ENCODE measurements at places on chromosomes 13 and 19.

DNA sequence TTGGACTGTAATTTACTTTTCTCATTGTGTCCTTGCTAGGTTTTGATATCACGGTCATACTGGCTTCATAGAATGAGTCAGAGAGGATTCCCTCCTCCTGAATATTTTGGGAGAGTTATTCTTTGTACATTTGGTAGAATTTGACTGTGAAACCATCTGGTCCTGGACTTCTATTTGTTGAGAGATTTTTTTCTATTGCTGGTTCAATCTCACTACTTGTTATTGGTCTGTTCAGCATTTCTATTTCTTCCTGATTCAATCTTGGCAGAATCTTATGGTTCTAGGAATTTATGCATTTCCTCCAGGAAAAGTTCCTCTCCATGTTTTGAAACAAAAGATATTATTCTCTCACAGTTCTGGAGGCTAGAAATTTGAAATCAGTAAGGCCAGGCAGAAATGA lies 4.9 kb upstream of the CD33 start:
- DNase-seq: no peak

- DNase-seq: no peak
Observed at GRCh38 chr19:1394252-1395193, 6.8 kb downstream of the GAMT start.

GRCh38 chr13:108227651-108228272 lies 9.6 kb downstream of the ABHD13 start:
- DNase-seq: peak; percentile 30

DNA sequence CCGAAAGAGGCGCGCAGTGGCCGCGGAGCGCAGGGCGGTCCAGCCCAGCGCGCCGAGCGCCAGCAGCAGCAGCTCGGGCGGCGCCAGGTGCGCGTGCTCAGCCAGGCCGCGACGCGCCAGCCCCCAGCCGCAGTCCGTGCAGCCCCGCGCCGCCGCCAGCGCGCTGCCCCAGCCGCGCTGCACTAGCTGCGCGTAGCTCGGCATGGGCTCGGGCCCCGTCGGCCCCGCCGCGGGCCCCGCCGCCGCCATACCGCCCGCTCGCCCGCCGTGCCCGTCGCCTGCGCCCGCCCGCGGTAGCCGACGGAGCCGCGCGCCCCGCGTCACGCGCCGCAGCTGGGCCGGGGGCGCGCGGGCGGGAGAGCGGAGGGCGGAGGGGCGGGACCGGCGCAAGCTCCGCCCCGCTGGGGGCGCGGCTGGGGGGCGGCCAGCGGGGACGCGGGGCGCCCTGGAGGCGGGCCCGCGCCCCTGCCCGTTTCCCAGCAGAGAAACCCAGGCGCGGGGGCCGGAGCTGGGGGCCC lies at the start of gene CERS1:
TSS of gene CERS1 (minus strand) at position 335 of the 518 bp plus-strand sequence. CDS start at position 249, 86 bp downstream.
- no peak for DNase-seq

DNA sequence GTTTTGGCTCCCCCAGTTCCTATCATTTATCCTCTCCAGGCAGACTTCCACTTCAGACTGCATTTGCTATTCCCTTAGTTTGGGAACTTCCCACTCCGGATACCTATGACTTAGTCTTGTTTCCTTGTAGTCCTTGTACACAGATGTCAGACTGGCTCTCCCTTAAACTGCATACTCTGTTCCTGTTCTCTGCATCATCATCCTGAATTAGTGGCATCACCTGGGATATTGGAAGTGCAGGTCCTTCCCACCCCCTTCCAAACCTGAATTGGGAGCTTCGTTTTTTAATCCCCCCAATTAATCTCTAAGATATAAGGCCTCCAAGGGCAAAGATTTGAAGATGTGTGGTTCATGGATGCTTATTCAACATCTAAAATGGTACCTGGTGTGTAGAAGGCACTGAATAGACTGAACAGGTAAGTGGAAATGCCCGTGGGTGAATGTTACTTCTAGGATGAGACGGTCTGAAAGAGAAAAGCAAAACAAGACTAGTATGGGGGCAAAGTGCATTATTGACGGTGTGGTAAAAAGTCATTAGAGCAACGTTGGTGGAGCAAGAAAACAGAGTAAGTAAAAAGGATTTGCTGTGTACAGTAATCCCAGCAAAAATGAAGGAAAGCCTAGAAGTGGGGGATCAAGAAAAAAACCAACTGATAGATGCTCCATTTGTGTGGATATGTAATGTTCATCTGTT lies 9.6 kb downstream of the MIR17HG start:
- no peak for DNase-seq

GRCh38 chr19:3361384-3362216 lies 4.8 kb upstream of the NFIC start:
- DNase-seq: no peak

GRCh38 chr13:113086031-113086750 lies 19.4 kb upstream of the F7 start:
- no peak for DNase-seq

GRCh38 chr13:113666951-113667701 lies at the start of gene GRK1:
Gene GRK1 (plus strand): TSS chr13:113667219. CDS start chr13:113667387, 168 bp downstream.
- DNase-seq: no peak

DNA sequence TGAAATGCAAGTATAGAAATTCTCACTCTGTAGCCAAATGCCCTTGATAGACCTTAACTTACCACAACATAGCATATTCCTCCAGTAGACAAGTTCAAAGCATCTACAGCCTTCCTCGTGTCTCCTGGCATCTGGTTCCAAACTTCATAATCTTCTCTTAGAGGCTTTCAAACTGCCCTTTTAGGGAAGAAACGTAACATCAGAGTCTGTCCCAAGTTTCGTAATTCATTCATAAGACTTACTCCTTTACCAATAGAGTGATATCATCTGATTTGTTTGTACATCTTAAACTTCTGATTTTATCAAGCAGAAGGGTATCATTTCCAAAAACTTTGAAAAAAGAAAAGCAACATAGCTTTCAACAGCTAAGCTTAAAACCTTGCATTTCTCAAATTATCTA lies 137.4 kb downstream of the SPRY2 start:
- no peak for DNase-seq

- DNase-seq: peak; percentile 54
Observed at GRCh38 chr13:49240017-49240416, 7.7 kb upstream of the CDADC1 start.

DNA sequence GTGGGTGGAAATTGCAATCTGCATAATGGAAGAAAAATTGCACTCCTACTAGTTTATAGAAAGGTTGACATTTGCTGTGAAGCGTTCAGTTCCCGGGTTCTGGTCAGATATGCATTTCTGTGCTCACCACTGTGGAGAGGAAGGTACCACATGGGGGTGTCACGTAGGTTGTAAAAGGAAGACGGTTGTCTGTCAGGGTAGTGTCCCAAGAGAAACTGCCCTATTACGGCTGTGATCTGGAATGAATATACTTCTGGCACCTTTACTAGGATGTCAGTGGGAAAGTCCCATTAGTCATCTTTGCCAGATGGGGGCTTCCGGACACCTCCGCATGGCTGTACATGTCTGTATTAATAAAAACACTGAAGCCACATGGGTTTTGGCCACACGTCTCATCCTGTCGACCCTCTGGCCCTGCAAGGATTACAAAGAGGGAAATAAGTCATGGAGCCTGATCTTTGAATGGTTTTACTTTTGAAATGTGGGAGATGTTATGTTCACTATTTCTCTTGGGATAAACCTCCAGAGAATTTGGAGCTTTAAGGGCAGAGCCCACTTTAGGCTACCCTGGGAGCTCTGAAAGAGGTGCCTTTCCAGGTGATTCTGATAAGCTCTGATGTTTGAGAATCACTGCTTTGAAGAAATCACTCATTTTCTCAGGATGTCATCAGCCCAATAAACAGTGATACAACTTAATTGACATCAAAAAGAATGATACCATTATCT lies 133.9 kb downstream of the AKAP11 start:
- peak; percentile 77 for DNase-seq

- no peak for DNase-seq
Observed at GRCh38 chr19:4360081-4360569, 16.8 kb downstream of the MPND start.

DNA sequence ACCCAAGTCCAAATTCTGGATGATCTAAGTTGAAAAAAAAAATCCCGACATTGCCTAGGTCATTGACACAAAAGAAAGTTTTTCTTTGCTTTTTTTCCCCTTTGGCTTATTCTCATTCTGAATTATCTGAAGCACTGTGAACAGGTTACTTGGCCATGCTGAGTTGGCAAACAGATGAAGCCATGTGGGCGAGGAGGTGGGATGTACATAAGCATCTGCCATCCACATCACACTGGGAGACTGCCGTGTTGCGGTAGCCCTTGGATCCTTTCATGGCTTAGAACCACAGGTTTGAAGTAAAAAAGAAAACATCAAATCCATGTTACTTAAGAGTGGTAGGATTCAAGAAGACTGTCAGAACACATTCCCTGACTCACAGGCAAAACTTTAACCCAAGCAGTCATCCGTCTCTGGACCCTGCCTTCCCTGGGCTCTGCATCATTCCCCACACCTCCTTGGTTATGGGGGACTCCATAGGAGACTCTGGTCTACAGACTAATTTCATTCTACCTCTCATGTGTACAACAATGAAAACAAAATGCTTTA lies 242.5 kb upstream of the SERP2 start:
- DNase-seq: no peak

GRCh38 chr19:54172471-54173358 lies at the start of gene TMC4:
Gene TMC4 (minus strand): TSS chr19:54173160. CDS start chr19:54173117, 43 bp downstream.
- DNase-seq: no peak

GRCh38 chr13:95754069-95754468 lies 77.1 kb downstream of the DNAJC3 start:
- no peak for DNase-seq

DNA sequence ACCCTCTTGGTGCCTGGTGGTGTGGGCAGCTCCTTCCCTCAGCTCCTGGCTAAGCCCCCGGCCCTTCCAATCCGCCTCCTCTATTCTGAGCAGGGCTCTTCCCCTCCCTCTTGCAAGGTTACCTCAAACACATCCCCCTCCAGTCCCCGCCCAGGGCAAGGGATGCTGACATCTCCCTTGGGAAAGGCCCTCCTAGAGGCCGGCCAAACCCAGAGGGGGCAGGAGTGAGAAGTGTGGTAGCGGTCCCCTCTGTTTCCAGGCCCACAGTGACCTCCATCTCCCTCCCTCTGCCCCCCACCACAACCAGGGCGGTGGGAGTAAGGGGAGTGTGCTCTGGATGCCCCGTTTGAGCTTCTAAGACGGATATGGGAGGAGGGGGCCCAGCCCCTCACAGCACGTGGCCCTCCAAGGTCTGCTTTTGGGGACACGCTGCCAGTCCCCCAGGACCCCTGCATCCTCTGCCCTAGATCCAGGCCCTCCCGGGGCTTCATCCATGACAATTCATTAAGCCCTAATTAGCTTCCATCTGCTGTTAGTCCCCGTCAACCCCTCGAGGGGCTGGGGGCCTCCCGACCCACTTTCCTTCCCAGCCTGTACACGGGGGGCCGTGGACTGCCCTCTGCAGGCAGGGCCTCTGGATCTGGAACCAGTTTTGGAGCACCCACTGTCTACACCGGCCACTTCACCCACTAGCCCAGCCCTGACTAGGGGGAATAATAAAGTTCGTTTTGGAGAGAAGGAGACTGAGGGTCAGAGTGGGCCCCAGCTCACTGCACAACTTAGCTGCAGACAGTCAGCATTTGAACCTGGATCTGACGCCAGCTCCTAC lies 2.3 kb downstream of the LINGO3 start:
- DNase-seq: no peak

GRCh38 chr13:103006641-103007426 lies 59.4 kb downstream of the SLC10A2 start:
- no peak for DNase-seq

DNA sequence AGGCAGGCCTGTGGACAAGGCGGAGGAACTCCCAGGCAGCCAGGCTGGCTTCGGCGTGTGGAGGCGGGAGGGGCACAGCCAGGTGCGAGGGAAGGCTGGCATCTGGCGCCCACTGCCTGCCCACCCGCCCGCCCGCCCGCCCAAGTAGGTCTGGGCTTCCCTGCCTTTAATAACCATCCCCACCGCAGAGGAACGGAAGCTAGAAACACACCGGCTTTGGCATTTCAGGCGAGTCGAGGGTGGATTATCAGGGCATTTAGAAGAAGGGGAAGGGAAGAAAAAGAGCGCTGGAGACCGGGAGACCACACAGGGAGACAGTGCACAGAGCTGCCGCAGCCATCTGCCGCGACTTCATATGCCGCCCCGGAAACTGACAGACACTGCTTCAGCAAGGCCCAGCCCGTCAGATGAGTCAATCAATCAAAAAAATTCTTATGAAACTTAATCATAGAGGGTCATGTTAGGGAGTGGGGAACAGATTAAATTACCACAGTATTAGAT lies 199.7 kb downstream of the TSHZ3 start:
- no peak for DNase-seq

- DNase-seq: no peak
Observed at GRCh38 chr13:51821606-51822005, 17.6 kb upstream of the DHRS12 start.

- no peak for DNase-seq
Observed at GRCh38 chr13:114020750-114021463, 47.0 kb upstream of the C13orf46 start.

DNA sequence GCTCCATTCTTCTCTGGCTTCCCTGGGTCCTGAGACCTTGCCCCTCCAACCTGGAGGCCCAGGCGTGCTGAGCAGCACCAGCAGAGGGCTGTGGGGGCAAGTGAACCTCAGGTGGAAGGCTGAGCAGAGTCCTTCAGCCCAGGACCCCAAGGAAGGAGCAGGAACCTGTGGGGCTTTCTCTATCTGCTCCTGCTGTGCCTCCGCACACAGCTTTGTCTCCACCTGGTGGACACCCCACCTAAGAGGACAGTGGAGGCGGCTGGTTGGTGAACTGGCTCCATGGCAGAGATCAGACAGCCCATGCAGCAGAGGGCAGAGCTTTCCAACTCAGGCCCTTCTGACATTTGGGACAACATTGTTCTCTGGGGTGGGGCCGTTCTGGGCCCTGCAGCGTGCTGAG lies 19.7 kb downstream of the ZFR2 start:
- peak; percentile 69 for DNase-seq

GRCh38 chr13:36031490-36031889 lies 99.7 kb downstream of the DCLK1 start:
- no peak for DNase-seq
